ENCODE measurements at places on chromosomes 16 and 17.

DNA sequence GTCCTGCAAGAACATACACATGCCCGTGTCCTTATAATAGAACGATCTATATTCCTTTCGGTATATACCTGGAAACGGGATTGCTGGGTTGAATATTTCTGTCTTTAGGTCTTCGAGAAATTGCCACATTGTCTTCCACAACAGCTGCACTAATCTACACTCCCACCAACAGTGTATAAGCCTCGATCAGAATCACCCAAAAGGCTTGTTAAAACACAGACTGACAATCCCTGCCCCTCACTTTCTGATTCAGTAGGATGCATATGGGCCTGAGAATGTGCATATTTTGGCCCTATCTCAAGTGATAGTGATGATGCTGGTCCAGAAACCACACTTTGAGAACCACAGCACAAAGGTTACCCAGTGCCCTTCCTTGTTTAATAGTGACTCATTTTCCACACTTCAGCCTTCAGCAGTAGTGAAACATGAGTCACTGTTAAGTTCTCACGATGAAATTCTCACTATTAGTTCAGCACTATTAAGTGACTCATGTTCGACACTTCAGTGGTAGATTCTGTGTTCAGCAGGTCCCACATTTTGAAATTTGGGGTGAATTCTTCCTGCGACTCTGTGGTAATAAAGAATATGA is 215.6 kb downstream of the GRIN2A start:
- peak; percentile 1 for DNase-seq

DNA sequence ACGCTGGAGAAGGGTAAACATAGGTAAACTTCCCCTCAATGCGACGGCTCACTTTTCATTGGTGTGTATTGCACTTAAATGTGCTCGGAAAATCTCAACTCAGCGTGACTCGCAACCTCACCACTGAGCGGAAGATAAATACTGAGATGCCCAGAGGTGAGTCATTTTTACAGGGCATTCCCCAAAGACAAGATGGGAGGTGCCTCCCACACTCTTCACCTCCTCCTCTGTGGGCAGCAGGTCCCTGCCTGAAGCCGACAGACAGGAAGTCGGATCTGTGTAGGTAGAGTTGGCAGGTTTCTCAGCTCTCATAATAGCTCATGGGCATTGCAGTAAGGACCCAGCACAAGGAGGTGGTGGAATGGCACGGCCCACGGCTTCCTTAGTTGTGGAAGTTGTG is 274.6 kb upstream of the HSBP1 start:
- peak; percentile 94 for DNase-seq

- DNase-seq: no peak
These were observed 13.3 kb downstream of the SNN start for GRCh38 chr16:11681556-11681955.

DNA sequence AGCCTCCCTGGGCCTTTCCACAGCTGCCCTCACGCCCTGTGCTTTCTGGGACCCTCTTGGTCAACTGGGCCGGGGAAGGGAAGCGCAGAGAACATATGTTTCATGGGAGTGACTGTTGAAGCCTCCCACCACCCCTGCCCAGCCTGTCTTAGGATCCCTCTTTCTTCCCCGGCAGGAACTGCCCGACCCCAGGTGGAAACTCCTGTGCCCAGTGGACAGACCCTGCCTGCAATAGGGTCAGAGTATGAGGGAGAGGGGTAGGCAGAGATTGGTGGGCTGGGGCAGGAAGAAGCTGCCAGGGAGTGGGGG is 10.5 kb downstream of the HEXIM2 start:
- no peak for DNase-seq

- no peak for DNase-seq
These were observed 151.7 kb downstream of the PRKCB start for GRCh38 chr16:23987443-23987842.

DNA sequence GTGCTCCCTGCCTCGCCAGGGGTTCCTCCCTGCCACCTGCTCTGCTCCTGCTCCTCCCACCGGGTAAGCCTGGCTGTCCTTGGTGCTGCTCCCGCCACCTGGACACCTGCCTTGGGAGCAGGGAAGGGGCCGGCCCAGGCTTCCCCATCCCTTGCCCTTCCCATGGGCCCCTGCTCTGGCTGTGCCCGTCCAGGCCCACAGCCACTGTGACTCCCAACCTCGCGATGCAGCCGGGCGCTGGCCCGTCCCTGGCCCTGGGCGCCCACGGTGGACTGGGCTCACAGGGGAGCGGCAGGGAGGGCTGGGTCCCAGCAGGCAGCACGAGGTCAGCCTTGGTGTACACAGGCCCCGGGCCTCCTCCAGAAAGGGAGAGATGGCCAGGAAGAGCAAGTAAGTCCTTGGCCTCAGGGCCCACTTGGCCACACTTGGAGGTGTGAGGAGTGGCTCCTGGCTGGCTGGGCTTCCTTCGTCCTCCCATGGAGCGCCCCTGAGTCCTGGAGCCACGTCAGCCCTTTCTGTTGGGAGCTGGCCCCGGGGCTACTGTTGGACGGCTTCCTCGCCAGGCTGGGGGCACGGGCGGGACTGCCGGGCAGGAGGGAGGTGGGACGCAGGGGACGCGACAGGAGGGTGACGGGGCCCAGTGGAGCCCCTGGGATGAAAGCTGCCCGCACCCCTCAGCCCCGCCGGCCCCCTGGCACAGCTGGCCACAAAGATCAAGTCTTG is 15.3 kb downstream of the ENGASE start:
- DNase-seq: peak; percentile 24

DNA sequence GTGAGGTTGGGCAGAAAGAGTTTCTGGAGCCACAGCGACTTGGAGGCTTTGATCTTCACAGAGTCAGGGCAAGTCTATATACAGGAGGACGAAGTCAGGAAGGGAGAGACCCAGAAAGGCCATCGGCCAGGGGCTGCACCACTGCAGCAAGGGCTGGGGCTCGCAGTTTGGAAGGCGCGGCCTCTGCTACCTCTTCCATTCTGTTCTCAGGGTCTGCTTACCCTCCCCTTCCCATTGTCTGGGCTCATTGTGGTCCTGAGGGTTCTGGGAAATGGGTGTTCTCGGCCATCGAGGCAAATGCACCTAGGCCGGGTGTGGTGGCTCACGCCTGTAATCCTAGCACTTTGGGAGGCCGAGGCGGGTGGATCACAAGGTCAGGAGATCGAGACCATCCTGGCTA is 16.0 kb downstream of the ST6GALNAC1 start:
- no peak for DNase-seq

GRCh38 chr17:50922107-50922506 is 56.0 kb upstream of the TOB1 start:
- peak; percentile 85 for DNase-seq

DNA sequence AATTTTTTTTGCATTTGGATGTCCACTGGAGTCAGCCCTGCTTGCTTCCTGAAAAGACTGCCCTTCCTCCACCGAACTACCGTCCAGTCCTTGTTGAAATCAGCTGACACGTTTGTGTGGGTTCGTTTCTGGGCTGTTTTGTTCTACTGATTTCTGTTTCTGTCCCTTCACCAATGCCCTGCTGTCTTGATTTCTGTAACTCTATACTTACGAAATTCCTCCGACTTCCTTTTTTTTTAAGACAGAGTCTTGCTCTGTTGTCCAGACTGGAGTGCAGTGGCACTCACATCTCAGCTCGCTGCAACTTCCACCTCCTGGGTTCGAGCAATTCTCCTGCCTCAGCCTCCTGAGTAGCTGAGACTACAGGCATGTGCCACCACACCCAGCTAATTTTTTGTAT is 8.4 kb upstream of the GAA start:
- DNase-seq: no peak

GRCh38 chr16:24523569-24523968 is 15.8 kb upstream of the RBBP6 start:
- peak; percentile 70 for DNase-seq

GRCh38 chr16:55350984-55351383 is 27.0 kb downstream of the IRX6 start:
- no peak for DNase-seq

GRCh38 chr16:578232-578869 is 8.6 kb downstream of the PIGQ start:
- DNase-seq: no peak

DNA sequence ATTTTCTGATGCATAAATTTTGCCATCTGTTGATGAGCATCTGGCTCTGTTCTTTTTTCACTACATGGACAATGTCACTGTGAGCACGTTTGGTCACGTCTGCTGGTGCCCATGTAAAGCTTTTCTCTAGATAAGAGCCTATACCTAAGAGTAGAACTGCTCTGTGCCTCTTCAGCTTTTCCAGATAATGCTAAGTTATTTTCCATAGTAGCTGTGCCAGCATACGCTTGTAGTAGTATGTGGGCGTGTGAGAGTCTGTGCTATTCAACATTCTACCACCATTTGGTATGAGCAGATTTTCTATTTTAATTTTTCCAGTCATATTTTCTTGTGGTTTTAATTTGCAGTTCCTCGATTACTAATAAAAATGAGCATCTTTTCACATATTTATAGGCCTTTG is 33.2 kb downstream of the VPS35L start:
- DNase-seq: no peak

DNA sequence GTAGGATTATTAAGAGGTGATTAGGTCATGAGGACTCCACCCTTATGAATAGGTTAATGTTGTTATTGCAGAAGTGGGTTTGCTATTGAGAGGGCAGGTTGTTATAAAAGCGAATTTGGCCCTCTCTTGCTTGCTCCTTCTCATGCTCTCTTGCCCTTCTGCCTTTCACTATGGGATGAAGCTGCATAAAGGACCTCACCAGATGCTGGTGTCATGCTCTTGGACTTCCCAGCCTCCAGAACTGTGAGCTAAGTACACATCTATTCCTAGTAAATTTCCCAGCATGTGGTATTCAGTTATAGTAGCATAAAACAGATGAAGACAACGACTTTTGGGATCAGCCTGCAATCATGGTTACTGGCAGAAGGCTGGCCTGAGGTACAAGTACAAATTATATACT is 41.4 kb upstream of the FBXO47 start:
- no peak for DNase-seq

DNA sequence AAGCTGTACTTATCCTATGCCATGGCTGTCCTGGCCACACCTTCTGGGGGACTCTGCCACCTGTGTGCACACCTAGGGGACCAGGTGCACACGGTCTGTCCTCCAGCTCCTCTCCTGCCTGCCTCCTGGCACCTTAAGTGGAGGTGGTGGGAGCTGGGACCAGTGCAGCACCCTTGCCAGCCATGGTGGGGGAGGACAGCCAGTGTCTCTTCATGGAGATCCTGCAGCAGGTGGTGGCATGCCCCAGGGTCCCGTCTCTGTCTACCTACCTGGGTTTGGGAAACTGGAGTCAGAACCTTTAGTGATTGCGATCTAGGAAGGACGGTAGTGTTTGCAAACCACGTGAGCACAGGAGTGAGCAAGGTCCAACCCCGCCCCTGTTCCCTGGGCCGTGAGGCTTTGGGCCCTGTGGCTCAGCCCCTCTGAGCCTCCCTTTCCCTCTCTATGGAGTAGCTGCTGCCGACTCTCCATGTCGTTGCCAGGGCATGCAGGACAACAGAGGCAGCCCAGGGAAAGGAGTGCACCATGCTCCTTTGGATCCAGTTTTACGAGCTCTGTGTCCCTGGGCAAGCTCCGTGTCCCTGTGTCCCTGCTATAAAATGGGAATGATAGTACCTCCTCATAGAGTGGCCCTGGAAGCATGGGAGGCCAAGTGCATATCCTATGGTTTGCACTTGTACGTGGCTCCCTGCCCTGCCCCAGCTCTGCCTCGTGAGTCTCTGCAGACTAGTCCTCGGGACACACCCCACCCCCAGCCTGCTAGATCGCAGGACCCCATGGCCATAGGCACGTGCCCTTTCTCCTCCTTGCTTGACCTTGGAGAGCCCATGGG is 7.1 kb downstream of the ADGRG1 start:
- no peak for DNase-seq

GRCh38 chr16:85148931-85149330 is 36.7 kb upstream of the CIBAR2 start:
- DNase-seq: peak; percentile 53

- no peak for DNase-seq
These were observed 140.6 kb downstream of the CLEC16A start for GRCh38 chr16:11084876-11085485.

- no peak for DNase-seq
These were observed 23.0 kb downstream of the CDH13 start for GRCh38 chr16:82649766-82650165.

DNA sequence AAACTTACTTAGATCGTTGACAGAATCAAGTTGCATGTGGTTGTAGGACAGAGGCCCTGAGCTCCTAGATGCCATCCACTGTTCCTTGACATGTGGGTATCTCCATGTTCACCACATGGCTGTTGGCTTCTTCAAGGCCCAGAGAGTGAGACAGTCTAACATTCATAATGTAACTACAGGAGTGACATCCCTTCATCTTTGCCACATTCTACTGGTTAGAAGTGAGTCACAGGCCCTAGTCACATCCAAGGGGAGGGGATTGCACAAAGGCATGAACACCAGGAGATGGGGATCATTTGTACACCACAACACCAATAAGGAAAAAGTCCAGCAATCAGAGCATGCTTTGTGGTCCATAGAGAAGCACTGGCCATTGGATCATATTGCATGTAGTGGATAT is 56.6 kb downstream of the WSCD1 start:
- no peak for DNase-seq

GRCh38 chr17:71900621-71901229 is 220.1 kb upstream of the SOX9 start:
- peak; percentile 94 for DNase-seq

DNA sequence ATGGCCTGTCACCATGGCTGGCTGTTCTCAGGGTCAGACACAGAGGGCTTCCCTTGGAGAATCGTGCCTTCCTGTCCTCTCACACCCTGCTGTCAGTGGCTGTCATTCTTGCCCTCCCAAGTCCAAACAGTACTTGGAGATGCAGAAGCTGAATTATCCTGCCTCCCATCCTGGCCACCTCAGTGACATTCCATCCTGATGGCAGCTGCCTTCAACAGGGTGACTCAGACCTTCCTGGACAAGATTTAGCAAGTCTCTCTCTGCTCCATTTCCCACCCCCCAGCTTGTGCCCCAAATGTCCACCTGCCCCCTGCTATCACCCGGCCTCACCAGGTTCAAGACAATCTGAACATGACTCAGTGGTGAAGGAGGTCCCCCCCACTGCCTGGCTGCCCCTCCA is 4.8 kb upstream of the KRT36 start:
- DNase-seq: peak; percentile 67

DNA sequence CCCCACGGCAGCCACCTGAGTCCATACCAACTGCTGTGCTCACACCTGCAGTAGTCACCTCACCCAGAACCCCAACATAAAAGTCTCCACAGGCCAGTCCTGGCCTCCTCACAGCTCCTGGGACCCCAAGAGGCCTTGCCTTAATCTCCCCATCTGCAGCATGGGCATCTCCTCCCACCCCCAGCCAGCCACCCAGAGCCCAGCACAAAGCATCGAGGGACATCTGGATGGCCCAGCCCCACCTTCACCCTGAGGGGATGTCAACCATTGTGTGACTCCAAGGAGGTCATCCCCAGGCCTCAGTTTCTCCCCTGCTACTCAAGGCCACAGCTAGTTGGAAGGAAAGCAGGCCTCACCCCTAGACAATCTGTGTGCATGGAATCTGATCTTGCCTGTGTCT is 1775.3 kb downstream of the TP53TG3F start:
- DNase-seq: no peak
